ENCODE measurements at places on chromosomes 2 and 18. TPM values are rescaled to one million over a fixed set of nuclear protein-coding genes. Genes with fewer than 3 reads are reported as not detected.

The FBLN7 gene
- 16.7 TPM for total RNA-seq

The CDH2 gene
- total RNA-seq, result 0.07 TPM

- no peaks in the 10 kb centered on the region for H3K4me1 ChIP-seq
- DNase-seq, result no peak
- no peaks in the 10 kb centered on the region for H3K36me3 ChIP-seq
These were observed 1019.6 kb upstream of the PIK3C3 start for GRCh38 chr18:40935423-40935822.

The TPGS2 gene
- total RNA-seq, result 81.6 TPM

GRCh38 chr2:137960223-137960622 lies 4.0 kb upstream of the HNMT start:
- no peak for DNase-seq
- no peaks in the 10 kb centered on the region for H3K4me1 ChIP-seq
- no peak overlapping the region for H3K27ac ChIP-seq

The SERPINB12 gene
- total RNA-seq, result not detected

The ANKRD12 gene
- 68.7 TPM for total RNA-seq

The SELENOI gene
- total RNA-seq, result 51.4 TPM

The RGPD4 gene
- total RNA-seq, result 0.07 TPM

- no peaks in the 10 kb centered on the region for H3K27me3 ChIP-seq
- H3K36me3 ChIP-seq, result no peaks in the 10 kb centered on the region
- no peak for DNase-seq
- H3K4me3 ChIP-seq, result no peak overlapping the region
- no peak overlapping the region for H3K27ac ChIP-seq
These were observed 16.5 kb upstream of the FIGN start for GRCh38 chr2:163752267-163752666.

- H3K4me3 ChIP-seq, result no peak overlapping the region
- no peak overlapping the region for H3K27ac ChIP-seq
- no peak for DNase-seq
- no peaks in the 10 kb centered on the region for H3K36me3 ChIP-seq
- no peaks in the 10 kb centered on the region for H3K27me3 ChIP-seq
These were observed 18.3 kb downstream of the ERBB4 start for GRCh38 chr2:212520340-212520739.

DNA sequence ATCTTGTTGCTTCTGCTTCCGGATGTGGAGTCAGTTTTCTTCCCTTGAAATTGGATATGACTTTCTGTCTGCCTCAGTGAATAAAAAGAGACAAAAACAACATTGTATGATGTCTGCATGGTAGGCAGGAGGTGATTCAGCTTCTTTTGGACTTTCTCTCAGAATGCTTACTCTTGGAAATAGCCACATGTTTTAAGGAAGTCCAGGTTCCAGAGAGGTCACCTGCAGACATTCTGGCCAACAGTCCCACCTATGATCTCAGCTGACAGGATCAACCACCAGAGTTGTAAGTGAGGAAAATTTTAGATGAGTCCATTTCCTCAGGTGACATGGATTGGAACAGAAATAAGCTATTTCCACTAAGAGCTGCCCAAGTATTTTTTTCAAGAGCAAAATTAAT lies 508.7 kb upstream of the FAM98A start:
- no peak overlapping the region for H3K27ac ChIP-seq
- H3K4me3 ChIP-seq, result no peak overlapping the region
- H3K4me1 ChIP-seq, result no peaks in the 10 kb centered on the region
- no peaks in the 10 kb centered on the region for H3K27me3 ChIP-seq
- H3K36me3 ChIP-seq, result no peaks in the 10 kb centered on the region
- DNase-seq, result no peak

- H3K36me3 ChIP-seq, result no peaks in the 10 kb centered on the region
- H3K27ac ChIP-seq, result no peak overlapping the region
- no peak for DNase-seq
- H3K4me3 ChIP-seq, result no peak overlapping the region
- H3K27me3 ChIP-seq, result peaks cover 47% of the 10 kb centered on the region
- H3K4me1 ChIP-seq, result peaks cover 22% of the 10 kb centered on the region
These were observed 3.5 kb downstream of the CRIM1 start for GRCh38 chr2:36359067-36359466.

DNA sequence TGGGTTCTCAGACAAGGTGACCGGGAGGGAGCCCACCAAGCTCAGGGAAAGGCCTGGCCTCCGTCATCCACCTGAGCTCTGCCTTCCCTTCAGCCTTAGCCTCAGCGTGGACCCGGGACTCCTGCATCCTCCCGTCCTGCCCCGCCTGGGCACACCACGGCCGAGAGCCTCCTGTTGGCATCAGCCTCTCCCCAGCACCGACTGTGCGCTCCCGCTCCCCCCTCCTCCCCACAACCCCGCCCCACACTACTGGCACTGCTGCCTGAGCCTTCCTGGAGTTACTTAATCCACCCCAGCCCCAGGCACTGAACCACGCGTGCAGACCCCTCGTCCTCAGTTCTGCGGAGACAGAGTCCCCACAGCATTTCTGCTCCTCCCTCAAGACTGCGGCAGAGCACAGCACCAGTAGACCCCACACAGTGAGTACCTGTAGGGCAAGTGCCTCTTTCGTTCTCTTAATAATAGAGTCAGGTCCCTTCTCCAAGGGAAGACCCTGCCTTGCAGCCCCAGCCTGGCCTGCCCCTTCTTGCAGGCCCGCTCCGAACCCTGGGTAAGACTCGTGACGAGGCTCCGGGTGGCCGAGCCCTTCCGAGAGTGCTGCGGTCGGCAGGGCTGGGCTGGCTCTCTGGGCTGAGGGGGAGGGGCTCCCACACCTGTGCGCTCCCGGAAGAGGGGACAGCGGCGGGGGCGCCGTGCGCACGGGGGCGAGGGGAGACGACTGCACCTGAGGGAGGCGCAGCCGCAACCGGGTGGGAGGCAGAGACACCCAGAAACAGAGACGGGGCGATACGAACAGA lies at the start of gene AMER3:
Gene AMER3, plus strand, starts transcription at position 285 of the 797 bp plus-strand sequence. CDS start 6,533 bp downstream, outside the sequence.
- no peaks in the 10 kb centered on the region for H3K4me1 ChIP-seq
- H3K27me3 ChIP-seq, result peaks cover 29% of the 10 kb centered on the region
- H3K36me3 ChIP-seq, result no peaks in the 10 kb centered on the region
- H3K4me3 ChIP-seq, result no peak within 1 kb of the TSS
- H3K27ac ChIP-seq, result no peak within 1 kb of the TSS

DNA sequence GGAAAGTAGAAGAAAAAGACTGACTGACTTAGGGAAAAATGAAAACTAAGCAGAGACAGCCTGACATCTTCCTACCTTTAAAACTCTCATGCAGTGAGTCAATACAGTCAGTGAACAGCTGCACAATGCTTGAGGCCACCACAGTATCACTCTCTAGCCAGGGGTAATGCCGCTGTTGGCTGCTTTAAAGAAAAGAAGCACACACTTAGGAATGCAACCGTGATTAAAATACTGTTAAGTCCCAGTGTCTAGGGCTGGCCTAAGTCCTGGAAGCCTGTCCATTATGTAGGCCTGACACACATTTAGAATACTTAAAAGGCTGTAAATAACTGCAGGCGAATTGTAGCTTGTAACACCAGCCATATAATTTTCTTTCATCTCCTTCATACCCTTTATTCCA lies 50.7 kb downstream of the SIGLEC15 start:
- H3K4me3 ChIP-seq, result no peak overlapping the region
- H3K27ac ChIP-seq, result no peak overlapping the region
- DNase-seq, result no peak
- H3K4me1 ChIP-seq, result peaks cover 29% of the 10 kb centered on the region
- H3K36me3 ChIP-seq, result peaks cover 79% of the 10 kb centered on the region
- no peaks in the 10 kb centered on the region for H3K27me3 ChIP-seq

DNA sequence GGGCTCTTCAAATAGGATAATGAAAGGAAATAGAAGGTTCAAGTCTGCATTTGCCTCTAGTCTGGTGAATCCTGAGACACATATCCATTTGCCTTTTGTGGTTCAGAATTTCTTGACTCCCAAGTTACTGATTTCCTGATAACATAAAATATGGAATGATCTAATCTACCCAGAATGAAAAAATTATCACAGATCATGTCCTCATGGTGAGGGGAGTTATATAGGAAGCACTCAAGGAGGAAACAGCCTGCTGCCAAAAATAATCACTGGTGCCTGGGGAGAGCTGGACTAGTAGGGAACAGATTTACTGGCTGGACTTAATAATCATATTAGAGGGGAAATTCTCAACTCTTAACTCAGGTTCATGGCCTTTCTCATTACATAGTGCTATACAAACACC lies 95.5 kb upstream of the STK17B start:
- H3K36me3 ChIP-seq, result peaks cover 12% of the 10 kb centered on the region
- H3K27me3 ChIP-seq, result no peaks in the 10 kb centered on the region
- DNase-seq, result no peak
- no peak overlapping the region for H3K4me3 ChIP-seq

DNA sequence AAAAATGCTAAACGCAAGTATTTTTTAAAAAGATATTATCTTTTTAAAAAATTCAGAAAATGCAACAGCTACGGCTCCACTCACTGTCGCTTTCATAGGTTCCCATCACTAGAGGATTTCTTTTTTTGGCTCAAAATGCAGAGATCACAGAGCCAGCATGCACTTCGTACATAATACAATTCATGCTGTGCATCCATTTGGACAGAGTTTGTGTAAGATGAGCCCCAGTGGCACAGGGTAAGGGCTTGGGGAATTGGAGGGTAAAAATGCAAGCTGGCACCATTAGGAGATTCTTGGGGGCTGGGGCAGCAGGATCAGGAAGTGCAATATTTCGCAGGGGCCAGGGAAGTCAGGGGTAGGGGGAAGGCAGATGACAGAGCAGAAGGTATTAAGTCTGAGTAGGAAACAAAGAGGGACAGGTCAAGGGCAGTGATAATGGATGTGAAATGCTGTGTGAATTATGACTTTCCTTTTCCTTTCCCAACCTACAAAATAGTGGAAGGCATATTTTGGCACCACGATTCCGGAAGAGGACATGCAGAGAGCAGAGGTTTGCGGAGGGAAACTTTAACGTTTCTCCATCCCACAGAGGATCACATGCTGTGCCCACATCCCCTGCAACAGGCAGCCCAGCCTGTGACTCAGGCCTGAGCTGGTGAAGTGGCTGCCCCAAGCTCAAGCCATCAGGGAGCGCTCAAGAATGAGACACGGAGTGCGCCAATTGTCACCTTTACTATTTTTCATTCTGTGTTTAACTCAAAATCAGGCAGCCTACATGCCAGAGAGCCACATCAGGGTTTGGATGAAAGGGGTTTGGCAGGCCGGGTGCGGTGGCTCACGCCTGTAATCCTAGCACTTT lies 4.7 kb downstream of the CAPG start:
- peaks cover 54% of the 10 kb centered on the region for H3K36me3 ChIP-seq
- peak overlapping the region; percentile 80 for H3K27ac ChIP-seq
- DNase-seq, result peak; percentile 70
- peak overlapping the region; percentile 58 for H3K4me3 ChIP-seq
- no peaks in the 10 kb centered on the region for H3K27me3 ChIP-seq

DNA sequence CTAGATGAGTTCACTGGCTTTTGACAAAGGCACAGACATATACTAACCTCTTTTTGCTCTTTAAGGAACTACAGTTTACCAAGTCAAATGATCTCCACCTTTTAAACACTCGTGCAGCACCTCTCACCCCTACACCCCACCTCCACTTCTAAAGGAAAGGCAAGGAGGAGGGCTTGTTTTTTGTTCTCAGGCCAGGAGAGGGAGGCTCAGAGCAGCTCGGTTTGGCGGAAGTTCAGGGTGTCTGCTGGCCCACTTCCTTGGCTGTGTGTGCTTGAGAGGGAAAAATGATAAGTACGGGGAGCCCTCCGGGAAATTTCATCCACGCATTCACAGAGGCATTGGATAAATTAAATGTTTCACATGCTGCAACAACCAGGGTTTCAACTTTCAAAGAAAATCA lies 667.9 kb downstream of the BCL11A start:
- no peak for DNase-seq
- H3K27me3 ChIP-seq, result peaks cover 7% of the 10 kb centered on the region
- peaks cover 26% of the 10 kb centered on the region for H3K4me1 ChIP-seq
- H3K36me3 ChIP-seq, result no peaks in the 10 kb centered on the region
- H3K27ac ChIP-seq, result no peak overlapping the region

The RBM44 gene
- total RNA-seq, result 1.0 TPM

The C2orf80 gene
- total RNA-seq, result not detected

GRCh38 chr18:31647127-31647753 lies 37.1 kb downstream of the B4GALT6 start:
- no peaks in the 10 kb centered on the region for H3K36me3 ChIP-seq
- no peak overlapping the region for H3K4me3 ChIP-seq
- H3K4me1 ChIP-seq, result peaks cover 27% of the 10 kb centered on the region
- DNase-seq, result no peak
- no peak overlapping the region for H3K27ac ChIP-seq

The PAIP2B gene
- 0.84 TPM for total RNA-seq

The AMER3 gene
- total RNA-seq, result not detected

DNA sequence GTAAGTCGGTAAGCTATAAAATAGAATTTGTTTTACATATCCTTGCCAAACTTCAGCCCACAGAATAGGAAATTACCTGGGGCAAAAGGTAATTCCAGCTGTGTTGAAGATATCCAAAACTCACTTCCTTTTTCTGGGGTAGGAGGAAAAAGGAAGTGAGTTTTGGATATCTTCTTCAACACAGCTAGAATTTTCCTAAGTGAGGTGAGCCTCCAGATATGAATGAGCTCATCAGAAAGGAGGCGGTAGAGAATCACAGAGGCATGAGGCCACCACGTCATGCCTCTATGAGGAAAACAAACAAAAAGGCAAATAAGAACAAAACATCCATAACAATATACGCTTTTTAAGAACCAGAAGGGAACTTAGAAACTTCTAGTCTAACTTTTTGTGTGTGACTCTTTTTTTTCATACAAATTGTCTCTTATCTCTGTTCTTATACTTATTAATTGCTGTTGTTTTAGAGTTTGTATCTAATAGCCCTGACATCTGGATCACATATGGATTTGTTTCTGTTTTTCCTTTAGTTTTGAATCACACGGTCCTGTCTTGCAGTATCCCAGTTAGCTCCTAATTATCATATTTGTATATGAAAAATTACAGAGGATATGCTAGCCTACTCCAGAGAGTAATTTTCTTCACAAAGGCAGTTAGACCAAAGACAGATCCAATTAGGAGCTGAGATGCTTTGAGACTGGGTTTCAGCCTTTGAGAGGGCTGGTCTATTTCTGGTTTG lies 104.5 kb downstream of the RBM43 start:
- peaks cover 2% of the 10 kb centered on the region for H3K4me1 ChIP-seq
- peaks cover 11% of the 10 kb centered on the region for H3K27me3 ChIP-seq
- H3K27ac ChIP-seq, result no peak overlapping the region
- DNase-seq, result no peak
- H3K36me3 ChIP-seq, result no peaks in the 10 kb centered on the region

DNA sequence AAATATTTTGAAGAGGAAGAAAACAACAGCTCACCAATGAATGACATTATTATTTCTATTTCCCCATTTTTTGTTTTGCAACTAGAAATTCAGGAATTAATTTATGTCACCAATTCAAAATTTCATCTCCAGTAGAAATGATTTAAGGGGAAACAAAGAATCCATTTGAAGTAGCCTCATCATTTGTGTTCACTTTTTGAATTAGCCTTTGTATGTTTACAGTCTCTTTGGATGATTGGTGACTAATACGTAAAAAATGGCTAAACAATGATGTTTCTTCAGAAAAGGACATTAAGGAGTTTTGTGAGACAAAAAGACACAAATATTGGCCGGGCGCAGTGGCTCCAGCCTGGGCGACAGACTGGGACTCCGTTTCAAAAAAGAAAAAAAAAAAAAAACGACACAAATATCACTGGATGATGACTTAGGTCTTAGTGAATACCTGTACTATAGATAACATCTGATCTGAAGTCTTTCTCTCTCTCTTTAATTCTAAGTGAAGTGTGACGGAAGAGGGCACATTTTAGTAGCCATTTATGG lies 313.2 kb downstream of the PIK3C3 start:
- H3K4me3 ChIP-seq, result no peak overlapping the region
- no peak for DNase-seq
- H3K27ac ChIP-seq, result no peak overlapping the region

All from activated T-helper 2 cell treated with anti-CD3 and anti-CD28 coated beads, Interferon-gamma antibody, Interleukin-2, Interleukin-4, amounts not matched to agents 10 μg/mL and 5 μg/mL and 100 μg/mL, durations not matched to agents 14 hours and 24 hours and 36 hours (primary cell).